Stimulated activated naive CD8-positive, alpha-beta T cell treated with anti-CD3 and anti-CD28 coated beads, Interleukin-15, Interleukin-2, amounts not matched to agents 100 U/mL and 50 U/mL, for 24 hours (primary cell): ENCODE measurements at places on chromosomes 6 and 20.

DNA sequence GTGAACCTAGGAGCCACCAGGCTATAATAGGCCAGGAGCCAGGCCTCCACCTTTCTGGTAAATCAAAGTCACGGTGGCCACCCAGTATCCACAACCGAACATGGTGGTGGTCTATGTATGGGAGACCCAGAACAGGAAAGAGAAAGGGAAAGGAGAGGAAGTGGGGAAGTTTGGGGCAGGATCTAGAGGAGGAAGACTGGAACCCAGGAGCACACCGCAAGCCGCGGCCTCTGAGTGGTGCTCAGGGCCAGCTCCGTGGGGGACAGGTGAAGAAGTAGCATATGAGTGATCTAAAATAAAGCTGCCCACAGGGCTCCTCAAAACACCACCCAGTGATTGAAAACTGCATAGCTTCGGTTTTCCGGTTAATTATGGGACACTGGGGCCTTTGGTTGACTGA, 214.8 kb downstream of the ZDHHC14 start:
- DNase-seq = no peak

- DNase-seq = no peak
These were observed 113.3 kb upstream of the FRMD1 start for GRCh38 chr6:168192195-168192900.

DNA sequence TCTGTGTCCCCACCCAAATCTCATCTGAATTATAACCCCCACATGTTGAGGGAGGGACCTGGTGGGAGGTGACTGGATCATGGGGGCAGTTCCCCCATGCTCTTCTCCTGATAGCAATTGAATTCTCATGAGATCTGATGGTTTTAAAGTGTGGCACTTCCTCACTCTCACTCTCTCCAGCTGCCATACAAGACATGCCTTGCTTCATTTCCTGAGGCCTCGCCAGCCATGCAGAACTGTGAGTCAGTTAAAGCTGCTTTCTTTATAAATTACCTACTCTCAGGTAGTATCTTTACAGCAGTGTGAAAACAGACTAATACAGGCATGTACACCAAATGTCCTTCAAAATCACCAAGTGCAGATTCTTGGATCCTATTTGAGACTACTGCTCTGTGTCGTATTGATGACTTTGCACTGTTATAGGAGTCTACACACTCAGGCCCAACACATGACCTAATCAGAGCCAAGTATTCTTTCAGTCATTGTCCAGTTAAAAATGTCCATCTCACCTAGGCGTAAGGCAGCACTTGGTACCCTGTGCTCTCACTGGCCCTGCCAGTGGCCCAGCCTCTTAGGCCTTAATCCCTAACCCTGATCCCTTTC, 52.8 kb upstream of the UST start:
- no peak for DNase-seq

- DNase-seq = no peak
These were observed 212.3 kb upstream of the ZNF217 start for GRCh38 chr20:53805895-53806384.

DNA sequence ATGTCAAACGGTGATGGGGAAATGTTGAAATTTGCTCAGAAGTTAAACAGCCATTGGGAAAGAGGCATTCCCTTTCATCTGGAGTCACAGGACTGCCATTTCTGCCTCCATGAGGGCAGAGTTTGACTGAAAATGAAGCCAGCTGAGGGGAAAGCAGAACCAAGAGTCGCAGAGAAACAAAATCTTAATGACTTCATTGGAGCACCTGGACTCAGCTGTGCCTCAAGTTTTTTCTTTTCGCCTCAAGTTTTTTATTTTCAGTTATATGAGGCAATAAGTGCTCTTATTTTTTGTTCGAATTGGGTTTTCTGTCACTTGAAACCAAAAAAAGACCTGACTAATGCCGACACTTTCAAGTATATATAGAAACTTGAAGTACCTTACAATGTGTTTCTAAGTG, 161.3 kb downstream of the PKHD1 start:
- no peak for DNase-seq

GRCh38 chr20:2468581-2469407, 1.8 kb downstream of the SNRPB start:
- no peak for DNase-seq

DNA sequence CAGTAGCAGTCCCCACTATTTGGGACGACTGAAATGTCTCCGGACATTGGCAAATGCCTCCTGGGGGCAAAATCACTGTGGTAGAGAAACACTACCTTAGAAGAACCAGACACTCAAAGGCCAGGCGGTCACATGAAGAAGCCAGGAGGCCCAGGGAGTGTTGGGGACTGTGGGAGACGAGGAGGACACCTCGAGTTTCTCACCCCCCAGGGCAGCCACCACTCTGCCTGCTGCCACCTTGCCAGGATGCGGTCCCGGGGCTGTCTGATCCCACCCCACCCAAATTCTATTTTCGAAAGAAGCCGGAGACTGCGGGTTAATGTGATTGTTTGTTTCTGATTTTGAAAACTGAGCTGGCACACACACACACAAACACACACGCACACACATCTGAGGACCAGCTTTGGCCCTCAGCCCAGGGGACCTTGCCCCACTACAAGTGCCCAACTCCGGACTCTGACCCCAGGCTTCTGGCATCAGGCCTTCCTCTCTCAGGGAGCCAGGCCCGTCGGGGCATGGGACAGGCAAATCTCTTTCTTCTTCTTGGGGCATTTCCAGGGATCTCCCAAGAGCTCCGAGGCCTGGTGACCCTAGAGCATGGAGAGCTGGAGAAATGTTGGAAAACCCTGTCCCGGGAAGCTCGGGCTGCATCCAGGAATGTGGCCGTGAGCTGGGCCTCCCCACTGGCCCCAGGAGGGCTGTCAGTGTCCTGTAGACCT, 187.5 kb upstream of the PMEPA1 start:
- DNase-seq = no peak

DNA sequence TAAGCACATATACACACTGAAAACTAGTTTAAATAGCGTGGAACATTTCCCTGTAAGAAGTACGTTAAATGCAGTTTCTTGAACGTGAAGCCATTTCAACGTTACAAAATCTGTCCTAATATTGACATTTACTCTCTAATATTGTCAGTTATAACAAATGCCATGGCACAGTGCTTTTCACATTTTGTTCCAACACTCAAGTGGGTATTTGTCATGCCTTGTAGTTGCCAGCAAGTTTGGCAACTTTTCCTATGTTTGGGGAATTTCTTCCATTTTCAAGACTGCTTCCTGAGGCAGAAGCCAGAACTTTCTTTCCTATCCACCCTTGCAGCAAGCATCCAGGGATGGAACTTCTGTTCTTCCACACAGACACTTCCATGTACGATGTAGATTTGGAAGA, 63.0 kb downstream of the STX11 start:
- DNase-seq = no peak

GRCh38 chr6:2693231-2693630, 57.5 kb downstream of the MYLK4 start:
- no peak for DNase-seq

- no peak for DNase-seq
These were observed 8.0 kb downstream of the SERPINB9 start for GRCh38 chr6:2895072-2895471.

- DNase-seq = peak; percentile 17
These were observed 15.0 kb downstream of the ACSS2 start for GRCh38 chr20:34891166-34892062.

GRCh38 chr6:10399451-10399850, 15.4 kb downstream of the TFAP2A start:
- DNase-seq = no peak

GRCh38 chr6:137746264-137746663, 120.8 kb upstream of the TNFAIP3 start:
- DNase-seq = no peak

DNA sequence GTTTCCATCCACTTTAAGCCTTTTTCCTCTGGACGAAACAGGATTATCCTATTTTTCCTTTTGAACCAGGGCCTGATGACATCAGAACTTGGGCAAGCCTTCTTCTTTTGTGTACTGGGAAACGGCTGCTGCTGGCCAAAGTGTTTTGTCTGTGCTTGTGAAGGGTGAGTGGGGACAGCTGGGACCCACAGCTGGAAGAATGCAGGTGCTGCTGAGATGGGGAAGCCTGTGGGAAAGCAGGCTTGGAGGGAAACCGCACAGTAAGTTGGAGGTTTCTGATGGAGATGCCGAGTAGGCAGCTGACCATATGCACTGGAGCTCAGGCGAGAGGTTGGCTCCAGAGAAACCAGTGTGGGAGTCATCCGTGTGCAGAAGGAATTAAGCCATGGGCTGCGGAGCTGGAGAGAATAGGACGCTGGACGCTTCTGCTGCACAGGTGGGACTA, 8.5 kb upstream of the PSMG4 start:
- DNase-seq = no peak

- DNase-seq = no peak
These were observed 42.0 kb upstream of the OLIG3 start for GRCh38 chr6:137536104-137536773.

GRCh38 chr6:158042245-158042798, 60.7 kb downstream of the SYNJ2 start:
- DNase-seq = no peak

- no peak for DNase-seq
These were observed 196.8 kb downstream of the FARS2 start for GRCh38 chr6:5457983-5458683.

GRCh38 chr6:139423037-139423703, 48.7 kb upstream of the CITED2 start:
- DNase-seq = no peak

DNA sequence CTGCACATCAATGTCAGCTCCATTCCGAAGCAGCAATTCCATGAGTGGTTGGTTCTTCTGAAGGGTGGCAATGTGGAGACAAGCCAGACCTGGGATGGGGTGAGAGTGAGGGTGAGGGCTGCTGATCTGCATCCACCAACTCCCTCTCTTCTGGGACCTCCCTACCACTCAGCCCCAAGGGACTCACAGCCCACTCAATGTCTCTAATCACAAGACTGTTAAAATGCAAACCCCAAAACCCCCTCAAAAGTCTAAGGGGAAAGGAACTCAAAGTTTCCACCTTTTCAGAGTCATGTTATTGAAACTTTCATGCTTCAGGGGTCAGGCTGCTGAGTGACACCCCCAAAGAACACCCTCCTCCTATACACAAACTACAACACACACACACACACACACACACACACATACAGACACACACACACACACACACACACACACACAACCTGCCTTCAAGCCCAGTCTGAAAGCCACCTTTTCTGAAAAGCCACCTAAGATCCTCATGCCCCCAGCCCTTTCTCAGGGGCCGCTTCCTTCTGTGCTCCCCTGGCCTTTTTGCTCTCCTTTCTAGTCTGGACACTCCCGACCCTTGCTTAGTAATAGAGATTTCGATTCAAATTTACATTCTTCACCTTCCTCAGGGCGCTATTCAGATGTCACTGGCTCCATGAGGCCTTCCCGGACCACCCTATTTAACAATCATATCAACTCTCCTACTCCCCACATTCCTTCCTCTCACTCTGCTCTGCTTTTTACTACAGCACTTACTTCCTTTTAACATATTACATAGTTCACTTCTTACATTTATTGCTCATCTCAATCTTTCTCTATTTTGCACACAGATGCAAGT, 3.3 kb upstream of the SLC35B2 start:
- DNase-seq = no peak

- no peak for DNase-seq
These were observed 956.1 kb downstream of the EYS start for GRCh38 chr6:64750910-64751309.

DNA sequence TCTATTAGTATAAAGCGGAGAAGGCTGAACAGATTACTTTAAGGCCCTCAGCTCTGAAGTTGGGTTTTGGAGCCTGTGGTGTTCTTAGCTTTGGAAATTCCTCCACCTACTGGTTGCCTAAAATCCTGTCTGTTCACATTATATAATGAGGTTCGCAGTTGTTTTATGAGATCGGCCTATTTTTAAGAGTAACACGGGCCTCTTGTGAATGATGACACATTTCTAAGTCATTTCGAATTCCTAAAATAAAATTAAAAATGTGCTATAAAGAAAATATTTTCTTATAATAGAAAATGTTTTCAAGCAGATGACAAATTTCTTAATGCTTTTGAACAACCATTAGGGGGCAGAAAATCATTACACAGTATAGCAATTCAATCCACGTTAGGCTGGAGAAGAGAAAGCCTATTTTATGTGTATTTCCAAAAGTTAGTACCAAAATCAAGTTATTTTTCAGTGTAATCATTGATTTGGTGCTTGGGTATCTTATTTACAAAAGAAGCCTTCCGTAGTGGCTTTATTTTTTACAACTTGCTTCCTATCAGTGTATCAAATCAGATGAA, 15.8 kb upstream of the FAM8A1 start:
- no peak for DNase-seq

- DNase-seq = no peak
These were observed 143.8 kb downstream of the SLC16A10 start for GRCh38 chr6:111231090-111231459.

DNA sequence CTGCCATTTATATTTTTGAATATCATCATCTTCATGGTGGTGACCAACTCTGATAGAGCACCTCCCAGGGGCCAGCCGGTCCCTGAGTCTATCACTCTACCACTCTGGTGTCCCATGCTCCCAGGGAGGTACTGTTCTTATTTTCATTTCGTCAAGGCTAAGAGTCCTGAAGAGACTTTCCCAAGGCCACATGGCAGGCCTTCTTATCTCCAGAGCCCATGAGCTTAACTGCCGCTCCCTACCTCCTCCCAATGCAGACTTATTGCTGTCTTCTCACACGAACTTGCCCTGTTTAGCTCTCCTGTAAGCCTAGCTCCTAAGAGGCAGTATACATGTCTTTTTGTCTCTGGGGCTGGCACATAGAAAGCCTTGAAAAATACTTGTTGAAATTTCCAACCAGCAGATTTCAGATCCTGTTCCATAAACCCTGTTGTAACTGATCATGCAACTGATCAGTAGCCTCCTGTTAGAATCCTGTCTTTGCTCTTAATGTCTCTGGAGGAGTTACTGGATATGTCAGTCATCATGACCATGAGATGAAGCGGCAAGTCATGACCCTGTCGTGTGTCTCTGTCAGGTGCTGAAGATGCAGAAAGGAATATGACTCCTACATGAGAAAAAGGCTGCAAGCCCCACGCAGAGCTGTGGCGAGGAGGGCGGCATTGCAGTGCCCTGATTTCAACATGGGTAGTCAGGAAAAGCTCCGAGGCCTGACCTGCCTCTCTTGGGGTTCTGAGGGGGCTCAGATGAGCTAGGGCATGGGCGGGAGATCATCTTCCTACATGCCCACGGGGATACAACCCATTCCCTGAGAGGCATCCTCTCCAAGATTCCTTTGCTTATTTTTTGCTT, 60.0 kb downstream of the TTI1 start:
- DNase-seq = no peak

DNA sequence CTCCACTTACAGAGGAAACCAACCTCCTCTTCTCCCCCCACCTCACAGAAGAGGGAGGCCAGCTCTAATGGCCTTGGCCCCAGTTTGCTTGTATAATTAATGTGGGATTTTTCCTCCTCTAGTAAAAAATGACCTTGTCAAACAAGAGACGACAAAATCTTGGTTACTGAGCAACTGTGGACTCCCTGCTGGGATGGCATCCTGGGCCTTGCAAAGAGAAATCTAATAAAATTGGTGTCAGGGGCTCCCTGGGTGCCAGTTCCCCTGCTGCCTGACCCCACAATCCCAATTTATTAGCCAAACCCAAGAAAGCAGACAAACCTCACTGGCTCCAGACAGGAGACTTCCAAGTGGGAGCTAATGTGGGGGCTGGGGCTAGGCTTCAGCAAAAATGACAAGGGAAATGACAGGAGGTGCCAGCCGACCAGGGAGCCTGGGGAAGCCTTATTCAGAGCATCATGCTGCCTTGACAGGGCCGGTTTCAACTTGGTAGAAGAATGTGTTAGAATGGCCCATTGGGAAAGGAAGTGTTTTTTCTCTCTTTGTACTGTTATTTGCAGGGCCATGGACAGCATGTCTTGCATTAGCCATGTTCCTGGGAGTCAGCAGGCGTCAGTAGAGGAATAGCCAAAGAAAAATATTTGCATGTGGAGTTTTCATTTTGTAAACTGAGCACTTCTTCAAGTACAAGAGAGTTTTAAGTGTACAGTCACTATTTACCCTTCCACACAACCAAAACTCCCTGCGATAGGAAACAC, 816.9 kb downstream of the DHX35 start:
- no peak for DNase-seq
